Left renal pelvis (tissue), 4 donors: ENCODE measurements at places on chromosomes 7 and 10. TPM values are rescaled to one million over a fixed set of nuclear protein-coding genes. Genes with fewer than 3 reads are reported as not detected.

- no peak for DNase-seq
Observed at GRCh38 chr7:146510088-146510680, 393.6 kb downstream of the CNTNAP2 start.

- peak; percentile 29 for DNase-seq
Observed at GRCh38 chr10:122648599-122649428, 50.8 kb downstream of the C10orf120 start.

DNA sequence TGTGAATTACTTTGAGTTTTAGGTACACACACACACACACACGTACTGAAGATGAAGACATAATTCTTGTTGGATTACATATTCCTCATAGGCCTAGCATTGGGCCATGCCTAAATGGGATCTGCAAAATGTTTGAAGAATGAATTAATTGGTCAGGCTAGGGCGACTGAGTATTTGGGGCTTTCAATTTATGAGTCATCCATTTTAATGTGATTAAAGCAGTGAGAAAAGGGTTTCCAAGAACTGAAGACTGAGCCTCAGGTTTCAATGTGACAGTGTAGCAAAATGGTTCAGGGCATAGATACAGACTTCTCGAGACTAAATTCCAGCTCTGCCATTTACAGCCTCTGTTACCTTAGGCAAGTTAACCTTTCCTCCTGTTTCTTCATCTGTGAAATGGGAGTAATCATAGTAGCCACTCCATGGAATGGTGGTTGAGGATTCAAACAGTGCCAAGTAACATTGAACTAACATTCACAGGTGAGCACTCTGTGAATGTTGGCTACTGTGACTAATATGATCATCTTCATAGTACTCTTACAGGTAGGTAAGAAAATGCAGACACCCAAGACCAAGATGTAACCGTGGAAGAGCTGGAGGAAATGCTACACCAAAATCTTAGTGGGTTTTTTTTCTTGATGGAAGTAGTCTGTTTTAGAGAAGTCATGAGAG, 7.6 kb downstream of the BPGM start:
- no peak for DNase-seq

The C7orf33 gene
- polyA plus RNA-seq, result not detected

The PNPLA8 gene
- 34.5 TPM for polyA plus RNA-seq

The AKR1C4 gene
- polyA plus RNA-seq, result not detected

The HDAC9 gene
- 8.7 TPM for polyA plus RNA-seq
